NCI-H1436 (cell line): ENCODE measurements at places on chromosomes 5 and 9.

GRCh38 chr5:165919196-165919595, 2372.2 kb upstream of the WWC1 start:
- no peak for DNase-seq

GRCh38 chr9:95225726-95226106, 91.8 kb downstream of the FANCC start:
- no peak for DNase-seq

DNA sequence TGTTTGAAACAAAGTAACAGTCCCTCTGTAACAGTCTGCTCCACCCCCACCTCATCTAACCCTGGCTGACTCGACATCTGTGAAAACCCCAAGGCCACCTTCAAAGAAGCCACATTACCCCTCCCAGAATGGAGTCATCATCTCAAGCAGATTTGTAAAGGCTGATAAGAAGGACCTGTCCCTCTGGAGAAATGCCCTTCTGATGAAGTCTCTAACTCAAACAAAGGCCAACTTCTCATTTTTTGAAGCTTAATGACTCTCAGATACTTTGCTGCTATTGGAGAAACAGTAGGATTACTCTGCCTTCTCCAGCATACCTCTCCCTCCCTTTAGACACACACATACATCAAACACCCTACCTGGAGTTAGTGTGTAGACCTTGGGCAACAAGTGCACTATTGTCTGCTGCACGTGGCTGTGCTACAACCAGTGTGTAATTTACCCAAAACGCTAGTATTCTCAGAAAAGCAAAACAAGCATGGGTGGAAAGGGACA, 5.3 kb upstream of the SUSD1 start:
- no peak for DNase-seq

DNA sequence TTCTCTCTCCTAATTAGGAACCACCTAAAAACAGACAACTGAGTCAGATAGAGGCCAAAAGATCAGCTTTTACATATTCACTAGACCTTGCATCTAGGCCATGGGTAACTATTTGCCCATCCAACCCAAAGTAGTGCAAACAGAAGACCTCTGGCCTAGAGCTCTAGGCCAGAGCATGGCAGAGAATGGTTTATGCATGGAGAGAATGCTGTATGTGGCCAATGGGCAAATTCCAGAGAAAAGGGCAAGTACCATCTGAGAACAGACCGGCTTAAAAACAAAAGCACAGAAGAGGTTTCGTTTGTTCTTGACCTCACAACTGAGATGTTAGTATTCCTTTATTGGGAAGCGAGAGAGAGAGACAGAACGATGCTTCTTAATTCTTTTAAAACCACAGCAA, 151.7 kb upstream of the RFX3 start:
- no peak for DNase-seq

DNA sequence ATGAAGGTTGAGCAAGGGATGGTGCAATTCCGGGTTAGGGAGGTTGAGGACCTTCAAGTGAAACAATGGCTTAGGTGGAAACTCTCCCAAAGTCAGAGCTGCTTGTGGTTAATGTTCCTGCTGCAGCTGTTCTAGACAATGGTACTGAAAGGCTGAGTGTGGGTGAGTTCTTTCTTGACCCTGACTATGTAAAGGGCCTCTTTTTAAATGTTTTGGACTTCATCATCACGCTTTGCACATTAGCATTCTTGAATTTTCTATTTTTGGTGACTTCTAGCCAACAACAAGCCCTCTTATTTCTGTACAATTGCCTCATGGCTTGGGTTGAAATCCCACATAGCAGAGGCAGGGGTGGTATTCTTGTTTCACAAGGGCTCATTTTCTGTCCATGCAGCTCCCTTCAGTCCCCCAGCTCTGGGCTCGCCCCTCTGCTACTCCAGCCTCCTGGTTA, 136.3 kb upstream of the ANKRD55 start:
- DNase-seq: no peak

DNA sequence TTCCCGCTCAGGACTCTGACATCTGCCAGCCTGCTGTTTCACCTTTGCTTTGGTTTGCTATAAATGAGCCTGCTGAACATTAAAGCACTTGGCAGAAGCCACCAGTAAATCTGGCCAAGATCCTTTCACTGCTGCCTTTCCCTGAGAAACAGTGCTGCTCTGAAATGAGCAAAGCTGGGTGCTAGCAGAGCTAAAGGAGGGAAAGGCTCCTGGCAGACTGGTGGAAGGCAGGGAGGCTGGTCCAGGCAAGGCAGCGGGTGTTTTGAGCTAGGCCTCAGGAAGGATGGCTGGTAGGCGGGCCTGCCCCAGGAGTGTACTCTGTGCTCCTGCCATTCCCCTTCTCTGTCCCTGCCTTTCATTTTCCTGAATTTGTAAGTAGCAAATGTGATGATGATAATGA, 52.5 kb upstream of the PTGS1 start:
- no peak for DNase-seq

GRCh38 chr5:180873615-180874520, 12.8 kb upstream of the ZFP62 start:
- no peak for DNase-seq

GRCh38 chr9:19782005-19782404, 6.8 kb downstream of the SLC24A2 start:
- DNase-seq: no peak

DNA sequence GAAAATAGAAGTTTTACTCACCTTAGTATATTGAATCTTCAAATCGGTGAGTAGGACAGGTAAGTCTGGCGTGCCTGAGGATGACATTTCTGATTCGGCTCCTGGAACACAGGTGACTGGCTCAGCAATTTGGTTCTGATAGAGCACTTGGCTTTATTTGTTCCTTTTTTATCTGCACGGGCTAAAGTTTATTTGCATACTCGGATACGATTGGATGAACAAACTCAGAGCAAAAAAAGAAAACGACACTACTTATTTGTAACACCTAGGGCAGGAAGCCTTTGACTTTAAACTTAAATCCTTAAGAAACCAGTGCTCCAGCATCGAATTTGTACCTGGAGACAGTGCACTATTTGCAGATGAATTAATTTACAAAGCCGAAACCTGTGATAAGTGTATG, at the start of gene ALDH1A1:
TSS of gene ALDH1A1 (minus strand) at position 140 of the 400 bp plus-strand sequence. CDS start at position 87, 53 bp downstream.
- peak; percentile 17 for DNase-seq

- DNase-seq: no peak
Measured at GRCh38 chr5:73005886-73006285, 50.0 kb downstream of the FCHO2 start.

DNA sequence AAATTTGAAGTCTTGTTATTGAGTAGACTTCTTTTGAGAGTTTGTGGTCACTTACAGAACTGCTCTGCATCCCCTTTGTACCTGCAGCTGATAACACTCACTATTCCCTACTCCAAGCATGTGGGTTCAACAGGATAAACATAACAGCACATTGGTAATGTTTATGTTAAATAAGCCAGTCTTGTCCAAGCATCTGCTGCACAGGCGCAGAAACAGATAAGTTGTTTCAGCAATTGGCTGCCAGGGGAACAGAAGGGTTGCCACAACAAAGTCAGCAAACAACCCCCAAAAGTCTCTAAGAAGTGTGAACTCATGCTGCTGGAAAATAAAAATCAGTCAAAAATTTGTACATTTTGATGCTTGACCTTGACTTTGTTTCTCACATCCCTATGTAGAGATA, 174.6 kb downstream of the GDNF start:
- no peak for DNase-seq

GRCh38 chr5:101543780-101544179, 640.7 kb upstream of the ST8SIA4 start:
- DNase-seq: no peak

- no peak for DNase-seq
Measured at GRCh38 chr5:154723740-154724505, 31.3 kb upstream of the LARP1 start.

GRCh38 chr5:163565492-163565891, 60.1 kb downstream of the MAT2B start:
- no peak for DNase-seq

DNA sequence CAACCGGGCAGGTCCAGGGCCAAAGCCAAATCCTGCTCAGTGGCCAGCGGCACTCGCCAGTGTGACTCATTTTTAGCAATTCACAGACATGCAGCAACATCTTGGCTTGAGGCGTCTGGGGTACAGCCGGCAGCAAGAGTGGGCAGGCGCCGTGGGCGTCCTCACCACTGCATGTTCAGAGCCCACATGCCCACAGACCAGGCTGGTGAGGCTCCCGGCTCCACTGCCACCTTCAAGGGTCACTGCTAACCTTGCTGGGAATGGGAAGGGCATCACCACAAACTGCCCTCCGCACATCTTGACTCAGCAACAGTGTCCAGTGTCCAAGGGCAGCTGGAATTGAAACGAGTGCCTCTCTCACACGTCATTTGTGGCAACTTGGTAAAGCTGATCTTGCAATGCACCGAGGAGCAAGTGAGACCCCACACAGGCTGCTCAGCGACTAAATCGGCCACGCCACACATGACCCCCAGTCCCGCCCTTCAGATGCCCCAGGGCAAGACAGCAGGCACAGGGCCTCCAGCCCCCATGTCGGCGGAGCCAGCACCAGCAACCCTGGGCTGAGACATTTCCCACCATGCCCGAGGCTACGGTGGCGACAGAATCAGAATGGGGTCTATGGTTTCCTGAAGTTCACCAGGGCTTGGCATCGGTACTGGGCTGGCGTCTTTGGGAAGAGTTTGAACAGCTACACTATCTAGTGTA, 140.3 kb downstream of the ROR2 start:
- DNase-seq: no peak

GRCh38 chr9:138028596-138028995, 151.0 kb downstream of the CACNA1B start:
- no peak for DNase-seq

- DNase-seq: no peak
Measured at GRCh38 chr9:108184941-108185340, 670.8 kb downstream of the ACTL7B start.

DNA sequence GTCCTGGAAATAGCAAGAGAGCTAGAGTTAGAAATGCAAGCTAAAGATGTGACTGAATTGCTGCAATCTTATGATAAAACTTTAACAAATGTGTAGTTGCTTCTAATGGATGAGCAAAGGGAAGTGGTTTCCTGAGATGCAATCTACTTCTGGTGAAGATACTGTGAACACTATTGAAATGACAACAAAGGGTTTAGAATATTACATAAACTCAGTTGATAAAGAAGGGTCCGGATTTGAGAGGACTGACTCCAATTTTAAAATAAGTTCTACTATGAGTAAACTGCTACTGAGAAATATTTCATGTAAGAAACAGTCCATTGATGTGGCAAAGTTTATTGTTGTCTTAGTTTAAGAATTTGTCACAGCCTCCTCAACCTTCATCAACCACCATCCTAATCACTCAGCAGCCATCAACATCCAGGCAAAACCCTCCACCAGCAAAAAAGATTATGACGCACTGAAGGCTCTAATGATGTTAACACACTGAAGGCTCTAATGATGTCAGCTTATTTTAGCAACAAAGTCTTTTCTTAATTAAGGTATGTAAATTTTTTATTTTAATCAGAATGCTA, 376.2 kb downstream of the CDH10 start:
- DNase-seq: no peak

- DNase-seq: no peak
Measured at GRCh38 chr9:78131969-78132700, 100.5 kb upstream of the GNAQ start.

DNA sequence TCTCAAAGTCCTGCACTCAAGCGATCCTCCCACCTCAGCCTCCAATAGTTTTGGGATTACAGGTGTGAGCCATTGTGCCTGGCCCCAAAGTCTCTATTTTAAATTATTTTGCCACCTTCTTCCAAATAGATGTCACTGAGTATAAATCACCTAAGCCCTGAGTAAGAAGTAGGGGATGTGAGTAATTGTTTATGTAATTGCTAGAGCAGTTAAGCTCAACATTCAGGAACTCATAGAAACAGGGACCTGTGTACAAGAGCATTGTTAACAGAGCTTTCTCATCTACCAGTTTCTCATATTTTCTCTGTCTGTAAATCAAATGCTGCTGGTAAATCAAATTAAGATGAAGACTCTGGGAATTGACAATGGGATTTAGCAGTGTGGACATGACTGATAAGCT, 26.3 kb downstream of the CDK7 start:
- no peak for DNase-seq

GRCh38 chr5:55308254-55308836, 556 bp downstream of the MTREX start:
- no peak for DNase-seq

GRCh38 chr5:15612915-15613635, 113.1 kb downstream of the FBXL7 start:
- no peak for DNase-seq

DNA sequence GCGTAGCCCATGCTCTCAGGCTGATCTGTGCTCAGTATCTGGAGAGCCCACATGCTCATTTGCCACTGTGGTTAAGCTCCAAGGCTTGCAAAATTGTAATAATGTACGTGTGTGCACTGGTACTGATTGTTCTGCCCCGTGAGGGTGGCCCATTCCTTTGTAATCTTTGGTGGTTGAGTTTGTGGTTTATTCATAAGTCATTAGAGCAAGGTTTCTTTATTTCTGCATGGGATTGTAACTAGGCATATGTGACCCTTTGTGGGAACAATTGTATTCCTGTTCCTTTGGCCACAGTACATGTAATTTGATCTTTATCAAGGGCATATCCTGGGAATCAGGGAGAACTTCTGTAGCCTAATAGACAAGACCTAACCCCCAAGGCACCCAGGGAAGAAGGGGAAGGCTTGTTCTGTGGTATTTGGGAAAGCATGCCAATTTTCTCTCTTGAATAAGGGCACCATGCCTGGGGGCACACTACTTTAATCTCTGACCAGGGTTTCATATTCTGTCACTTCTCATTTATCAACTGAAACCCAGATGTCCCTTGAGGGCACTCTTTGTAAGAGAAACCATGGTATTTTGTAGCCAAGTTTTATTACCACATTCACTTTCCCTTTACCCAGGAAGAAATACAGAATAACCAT, 74.6 kb downstream of the NPR3 start:
- DNase-seq: no peak

GRCh38 chr9:89171693-89172092, 6.9 kb downstream of the SHC3 start:
- no peak for DNase-seq

DNA sequence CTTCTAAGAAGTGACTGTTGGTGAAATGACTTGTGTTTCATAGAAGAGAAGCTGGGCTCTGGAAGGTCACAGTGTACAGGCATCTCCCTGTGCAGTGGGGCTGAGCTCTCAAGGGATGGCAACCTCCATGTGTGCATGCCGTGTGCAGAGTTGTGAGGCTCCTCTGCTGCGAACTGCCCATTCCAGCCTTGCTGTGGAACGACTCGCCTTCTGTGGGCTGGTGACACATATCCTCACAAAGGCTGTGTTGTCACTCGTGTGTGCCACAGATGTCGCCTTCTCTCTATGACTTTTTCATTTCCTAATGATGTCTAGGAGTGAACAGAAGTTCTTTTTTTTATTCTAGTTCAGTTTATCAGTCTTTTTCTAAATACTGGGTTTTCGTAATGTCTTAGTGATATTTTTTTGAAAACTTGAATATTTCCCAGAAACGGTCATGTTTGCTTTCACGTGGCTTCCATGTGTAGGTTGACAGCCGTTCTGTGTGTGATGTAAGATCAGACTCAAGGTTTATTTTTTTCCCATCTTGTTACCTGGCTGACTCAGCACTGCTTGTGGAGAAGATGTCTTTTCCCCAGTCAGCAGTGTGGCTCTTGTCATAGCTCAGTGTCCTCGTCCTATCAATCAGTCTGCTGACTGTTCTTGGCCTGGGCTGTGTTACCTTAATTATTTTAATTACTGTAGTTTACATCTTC, 57.3 kb upstream of the CACNA1B start:
- DNase-seq: no peak
